ENCODE measurements at places on chromosomes 11 and 22.
A peak's percentile ranks its signal among the peaks of the same experiment; 100 is the strongest.

DNA sequence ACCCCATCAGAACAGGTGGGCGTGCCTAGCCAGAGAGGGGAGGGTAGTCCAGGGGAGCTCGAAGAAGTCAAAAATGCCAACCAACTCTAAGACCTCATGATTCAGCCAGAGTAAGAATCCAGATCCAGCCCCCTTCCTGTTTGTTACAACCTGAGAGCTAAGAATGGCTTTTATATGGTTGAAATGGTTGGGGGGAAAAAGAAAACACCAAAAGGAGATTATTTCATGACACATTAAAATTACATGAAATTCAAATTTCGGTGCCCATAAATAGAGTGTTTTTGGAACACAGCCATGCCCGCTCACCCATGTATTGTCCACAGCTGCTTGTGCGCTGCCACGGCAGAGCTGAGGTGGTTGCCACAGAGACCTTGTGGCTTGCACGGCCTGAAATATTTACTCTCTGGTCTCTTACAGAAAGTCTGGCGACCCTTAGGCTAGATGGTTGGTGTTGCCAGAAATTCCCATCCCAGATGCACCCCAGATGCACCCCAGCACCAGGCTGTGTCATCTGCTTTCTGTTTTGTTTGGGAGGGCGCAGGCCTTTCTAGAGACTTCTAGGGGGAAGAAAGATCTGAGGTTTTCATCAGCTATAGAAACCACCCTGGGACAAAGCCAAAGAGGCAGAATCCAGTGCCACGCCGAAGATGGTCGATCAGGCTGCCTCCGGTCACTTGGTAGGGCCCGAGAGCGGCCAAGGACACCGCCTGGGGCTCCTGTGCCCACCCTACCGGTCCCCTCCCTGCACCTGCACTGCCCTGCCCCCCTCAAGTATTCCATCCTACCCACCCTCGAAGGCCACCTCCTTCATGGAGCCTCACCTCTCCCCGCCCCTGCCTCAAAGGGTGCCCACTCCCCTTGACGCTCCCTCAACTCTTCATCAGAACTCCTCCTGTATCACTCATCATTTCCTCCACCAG lies 80.2 kb downstream of the DSCAML1 start:
- no peak for DNase-seq

DNA sequence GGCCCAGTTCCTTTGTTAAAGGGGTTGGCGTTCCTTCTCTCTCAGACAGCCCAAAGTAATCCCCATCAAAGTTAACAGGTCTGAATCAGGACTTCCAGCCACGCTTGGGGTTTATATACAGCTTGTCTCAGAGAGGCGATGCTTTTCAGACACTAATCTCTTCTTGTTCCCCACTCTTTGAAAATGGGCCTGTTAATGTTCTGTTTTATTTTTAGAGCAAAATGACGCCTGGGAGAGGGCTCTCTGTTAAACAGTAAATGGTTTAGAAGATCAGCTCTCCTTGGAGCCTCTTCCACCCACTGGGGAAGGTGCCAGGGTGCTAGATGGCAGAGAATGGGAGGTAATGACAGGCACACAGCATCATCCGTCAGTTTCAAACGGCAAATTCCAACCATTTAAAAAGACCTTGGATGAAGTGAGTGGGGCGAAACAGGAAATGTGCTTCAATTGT lies 235.9 kb upstream of the NARS2 start:
- DNase-seq: no peak

- no peak for DNase-seq
Observed at GRCh38 chr22:27327497-27327896, 474.1 kb downstream of the MN1 start.

GRCh38 chr11:40921246-40921645 lies 538.2 kb downstream of the LRRC4C start:
- no peak for DNase-seq

DNA sequence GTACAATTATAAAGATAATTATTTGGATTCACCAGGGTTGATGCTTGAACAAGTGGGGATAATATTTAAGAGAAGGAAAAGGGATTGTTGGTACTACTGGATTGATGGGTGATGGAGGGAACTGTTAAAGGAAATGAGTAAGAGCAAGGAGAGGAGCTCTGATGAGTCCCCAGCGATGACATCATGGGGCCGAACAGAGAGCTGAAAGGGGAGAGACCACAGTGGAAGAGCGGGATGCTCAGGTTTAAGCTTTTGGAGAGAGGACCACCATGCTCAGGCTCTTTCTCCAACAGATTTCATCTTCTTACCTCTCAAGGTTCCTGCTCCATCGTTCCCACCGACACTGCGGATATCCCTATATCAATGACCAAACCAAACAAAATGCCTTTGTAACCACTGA lies 568.7 kb downstream of the ETS1 start:
- no peak for DNase-seq

- no peak for DNase-seq
Observed at GRCh38 chr22:22752556-22753477, 108.4 kb downstream of the GGTLC2 start.

GRCh38 chr11:117884994-117885393 lies 8.5 kb upstream of the FXYD6 start:
- no peak for DNase-seq

DNA sequence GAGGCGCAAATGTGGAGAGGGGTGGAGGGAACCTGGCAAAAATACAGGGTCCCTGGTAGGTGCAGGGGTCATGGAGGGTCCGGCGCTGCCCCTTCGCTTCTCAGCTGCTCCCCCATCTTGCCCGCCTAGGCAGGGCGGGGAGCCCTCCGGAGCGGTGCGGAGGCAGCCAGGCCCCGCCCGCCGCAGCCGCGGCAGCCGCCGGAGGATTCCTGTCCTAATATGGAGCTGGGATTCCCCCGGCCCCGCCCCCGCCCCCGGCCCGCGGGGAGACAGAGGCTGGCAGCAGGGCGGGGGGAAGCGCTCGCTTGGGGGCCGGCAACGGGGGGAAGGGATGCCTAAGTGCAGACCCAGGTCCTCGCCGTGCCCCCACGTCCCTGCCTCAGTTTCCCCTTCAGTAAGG lies 1.0 kb upstream of the NPAS4 start:
- peak; percentile 28 for DNase-seq

DNA sequence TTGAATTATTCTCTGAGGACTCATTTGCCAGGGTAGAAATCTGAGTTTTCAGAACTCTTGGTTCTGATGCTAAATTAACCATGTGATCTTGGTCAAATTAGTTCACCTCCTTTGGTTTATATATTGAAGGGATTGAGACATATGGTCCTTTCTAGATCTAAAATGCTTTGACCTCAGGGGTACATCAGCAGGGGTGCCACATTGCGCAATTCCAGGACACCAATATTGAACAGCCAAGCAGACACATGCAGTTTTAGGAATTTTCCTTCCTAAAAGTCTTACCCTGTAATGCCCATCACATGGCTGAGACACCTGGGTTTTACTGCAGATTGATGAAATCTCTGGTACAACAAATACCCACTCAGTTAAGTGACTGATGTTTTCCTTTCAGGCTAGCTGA lies 254.4 kb upstream of the NCAM1 start:
- DNase-seq: no peak

DNA sequence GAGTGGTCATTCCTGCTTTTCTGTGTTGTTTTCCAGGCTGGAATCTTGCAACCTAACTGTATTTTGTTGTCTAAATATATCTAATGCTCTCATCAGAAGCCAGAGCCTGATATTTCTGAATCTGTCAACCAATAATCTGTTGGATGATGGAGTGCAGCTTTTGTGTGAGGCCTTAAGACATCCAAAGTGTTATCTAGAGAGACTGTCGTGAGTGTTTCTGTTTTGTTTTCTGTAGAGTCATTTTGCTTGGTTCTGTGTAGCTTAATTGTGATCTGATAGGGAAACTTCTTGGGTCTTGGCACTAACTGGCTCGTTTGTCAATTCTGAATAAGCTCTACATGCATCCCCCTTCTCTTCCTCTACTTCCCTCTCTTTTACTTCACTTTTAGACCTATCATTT lies 31.2 kb upstream of the RBMXL2 start:
- DNase-seq: no peak

- no peak for DNase-seq
Observed at GRCh38 chr11:85709941-85710702, 24.1 kb upstream of the CCDC89 start.

GRCh38 chr22:42926104-42926503 lies 69.0 kb upstream of the ARFGAP3 start:
- no peak for DNase-seq

DNA sequence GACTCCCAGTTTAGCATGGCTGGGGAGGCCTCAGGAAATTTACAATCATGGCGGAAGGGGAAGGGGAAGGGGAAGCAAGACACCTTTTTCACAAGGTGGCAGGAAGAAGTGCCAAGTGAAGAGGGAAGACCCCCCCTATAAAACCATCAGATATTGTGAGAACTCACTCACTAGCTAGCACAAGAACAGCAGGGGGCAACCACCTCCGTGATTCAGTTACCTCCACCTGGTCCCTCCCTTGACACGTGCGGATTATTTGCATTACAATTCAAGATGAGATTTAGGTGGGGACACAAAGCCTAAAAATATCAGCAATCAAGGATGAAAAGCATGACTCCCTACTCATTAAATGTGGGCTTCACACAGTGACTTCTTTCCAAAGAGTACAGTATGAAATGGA lies 155.0 kb upstream of the CCDC90B start:
- DNase-seq: no peak

DNA sequence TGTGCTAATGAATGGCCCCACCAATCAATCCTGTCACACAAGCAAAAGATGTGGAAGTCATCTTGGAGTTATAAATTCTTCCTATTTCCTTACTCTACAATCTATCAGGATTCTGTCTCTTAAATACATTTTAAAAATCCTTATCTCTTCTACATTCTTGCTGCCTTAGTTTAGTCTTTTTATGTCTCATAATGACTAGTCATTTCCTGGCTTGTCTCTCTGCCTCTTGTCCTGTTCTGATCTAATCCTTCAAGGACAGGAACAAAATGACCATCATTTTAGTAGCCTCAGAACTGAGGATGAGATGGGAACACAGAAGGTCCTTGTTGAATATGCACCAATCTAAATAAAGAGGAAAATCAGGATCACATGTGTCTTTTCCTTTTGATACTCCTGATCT lies 56.6 kb upstream of the LIN7C start:
- DNase-seq: no peak

DNA sequence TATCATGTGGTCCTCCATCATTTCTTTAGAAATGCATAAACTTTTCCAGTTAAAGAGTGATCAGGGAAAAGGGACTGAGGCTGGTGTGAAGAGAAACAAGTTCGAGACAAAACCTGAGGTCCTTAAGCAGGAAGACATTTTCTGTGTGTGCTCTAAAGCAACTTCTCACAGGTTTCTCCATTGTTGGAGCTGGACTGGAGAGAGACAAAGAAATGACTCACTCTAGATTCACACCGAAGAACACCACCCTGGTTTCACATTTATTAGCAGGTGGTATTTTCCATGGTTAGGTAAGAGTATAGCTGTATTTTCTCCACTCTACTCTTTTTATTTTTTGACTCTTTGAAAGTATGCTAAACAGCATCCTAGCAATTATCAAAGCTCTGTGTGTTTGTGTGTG lies 736.4 kb downstream of the KCNA4 start:
- no peak for DNase-seq

DNA sequence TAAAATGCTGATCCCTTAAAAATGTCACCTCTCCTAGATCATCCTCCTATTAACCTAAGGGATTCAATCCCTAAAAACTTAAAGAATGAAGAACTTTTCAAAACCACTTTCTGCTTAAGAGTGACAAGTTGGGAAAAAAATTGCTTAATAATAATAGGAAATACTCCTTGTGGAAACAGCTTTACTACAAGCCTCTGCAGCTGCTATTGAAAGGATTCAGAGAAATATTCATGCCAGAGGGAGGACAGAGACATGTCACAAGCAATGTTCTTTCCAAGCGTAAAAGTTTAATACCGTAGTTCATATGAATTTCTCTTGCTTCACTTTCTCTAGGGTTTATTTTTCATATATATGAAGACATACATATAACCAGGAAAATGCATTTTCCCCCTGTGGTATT lies 98.2 kb downstream of the ARHGAP20 start:
- no peak for DNase-seq

- DNase-seq: no peak
Observed at GRCh38 chr11:116466801-116467200, 306.0 kb downstream of the BUD13 start.

- no peak for DNase-seq
Observed at GRCh38 chr22:17918840-17919239, 105.5 kb downstream of the MICAL3 start.

DNA sequence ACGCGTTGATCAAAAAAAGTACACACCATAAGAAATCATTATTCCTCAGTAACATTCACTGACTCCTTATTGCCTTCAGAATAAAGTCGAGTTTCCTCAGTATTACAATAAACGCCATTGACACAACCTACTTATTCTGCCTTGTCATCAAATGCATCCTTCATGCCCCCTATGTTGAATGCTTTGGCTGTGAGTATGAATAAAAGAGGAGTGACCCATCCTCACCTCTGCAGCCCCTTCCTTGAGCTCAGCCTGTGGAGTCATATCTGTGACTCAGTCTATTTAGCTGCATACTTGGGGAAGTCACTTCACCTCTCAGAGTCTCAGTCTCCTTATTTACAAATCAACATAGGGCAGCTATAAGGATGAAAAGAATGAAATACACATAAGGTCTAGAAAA lies 65.1 kb downstream of the USP35 start:
- no peak for DNase-seq

DNA sequence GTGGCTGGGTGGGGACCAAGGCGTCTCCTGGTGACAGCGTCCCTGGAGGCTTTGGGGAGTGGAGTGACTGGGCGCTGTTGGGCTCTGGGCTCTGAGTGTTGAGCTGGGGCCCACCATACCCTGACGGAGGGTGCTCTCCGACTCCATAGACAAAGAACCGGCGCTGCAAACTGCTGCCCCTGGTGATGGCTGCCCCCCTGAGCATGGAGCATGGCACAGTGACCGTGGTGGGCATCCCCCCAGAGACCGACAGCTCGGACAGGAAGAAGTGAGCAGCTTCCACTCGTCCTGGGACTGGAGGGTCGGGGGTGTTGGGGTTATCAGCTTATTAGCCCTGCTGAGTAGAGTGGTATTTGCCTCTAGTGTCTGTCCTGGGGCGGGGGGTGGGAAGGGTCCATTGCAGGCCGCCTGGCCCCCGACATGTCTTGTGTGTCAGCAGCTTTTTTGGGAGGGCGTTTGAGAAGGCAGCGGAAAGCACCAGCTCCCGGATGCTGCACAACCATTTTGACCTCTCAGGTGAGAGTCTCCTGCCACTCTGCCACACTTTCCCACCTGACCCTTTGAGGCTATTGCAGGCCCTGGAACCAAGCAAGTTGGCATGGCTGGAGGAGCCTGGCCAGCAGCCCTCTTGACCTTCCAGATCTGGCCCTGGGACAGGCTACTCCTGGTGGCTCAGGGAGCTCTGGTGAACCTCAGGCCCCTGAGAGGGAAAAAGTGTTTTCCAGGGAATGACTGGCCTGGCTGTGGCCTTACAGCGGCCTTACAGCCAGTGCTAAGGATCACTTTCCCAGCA lies 7.6 kb downstream of the CLDN5 start:
- DNase-seq: no peak

DNA sequence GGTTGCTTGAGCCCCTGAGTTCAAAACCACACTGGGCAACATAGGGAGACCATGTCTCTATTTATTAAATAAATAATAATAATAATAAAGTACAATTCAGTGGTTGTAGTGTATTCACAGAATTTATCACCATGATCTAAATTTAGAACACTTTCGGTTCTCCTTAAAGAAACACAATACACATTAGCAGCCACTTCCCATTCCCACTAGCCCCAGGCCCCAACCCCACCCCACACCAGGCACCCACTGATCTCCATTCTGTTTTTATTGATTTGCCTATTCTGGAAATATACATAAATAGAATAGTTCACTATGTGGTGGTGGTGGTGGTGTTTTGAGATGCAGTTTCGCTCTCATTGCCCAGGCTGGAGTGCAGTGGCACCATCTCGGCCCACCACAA lies 45.7 kb downstream of the BCL2L13 start:
- DNase-seq: no peak
